Pons (tissue), 1 donor: ENCODE measurements at places on chromosomes 16 and 17.

DNA sequence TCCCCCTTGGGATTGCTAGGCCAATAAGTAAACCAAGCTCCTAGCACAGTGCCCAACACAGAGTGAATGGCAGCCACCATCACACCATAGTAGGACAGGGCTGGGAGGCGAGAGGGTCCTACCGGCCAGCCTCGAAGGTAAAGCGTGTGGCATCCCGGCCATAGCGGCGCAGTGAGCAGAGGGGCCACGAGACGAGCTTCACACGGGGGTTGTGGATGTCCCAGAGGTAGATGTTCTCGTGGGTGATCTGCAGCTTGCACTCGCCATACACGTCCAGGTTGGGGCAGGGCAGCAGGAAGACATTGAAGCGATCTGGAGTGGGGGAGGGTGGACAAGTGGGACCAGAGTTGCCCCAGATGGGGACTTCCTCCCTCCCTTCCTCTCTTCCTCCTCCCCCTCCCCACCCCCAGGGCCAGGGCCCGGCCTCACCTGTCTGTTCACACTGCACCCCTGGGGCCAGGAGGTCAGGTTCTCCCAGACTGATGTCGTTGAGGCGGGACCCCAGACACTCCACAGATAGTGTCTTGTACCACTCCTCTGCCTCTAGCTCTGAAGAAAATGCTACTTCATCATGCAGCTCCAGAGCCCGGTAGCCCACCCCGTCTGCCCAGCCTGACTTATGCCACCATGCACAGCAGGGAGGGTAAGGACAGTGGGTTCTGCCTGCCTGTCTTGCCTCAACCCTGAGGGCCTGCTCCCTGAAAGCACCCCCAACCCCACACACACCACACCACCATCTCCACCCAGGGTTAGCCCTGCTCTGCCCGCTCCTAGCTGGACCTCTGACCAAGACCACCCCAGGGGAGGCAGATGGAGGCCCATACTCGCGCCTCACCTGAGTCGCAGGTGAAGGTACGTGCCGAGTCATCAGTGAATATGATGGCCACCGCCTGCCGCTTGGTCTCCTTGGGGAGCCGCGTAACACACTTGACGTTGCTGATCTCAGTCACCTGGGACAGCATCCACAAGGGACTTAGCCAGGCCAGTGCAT, 11.3 kb downstream of the DOK4 start:
- DNase-seq: no peak

GRCh38 chr17:48565925-48566710, 12.0 kb downstream of the HOXB4 start:
- no peak for DNase-seq

DNA sequence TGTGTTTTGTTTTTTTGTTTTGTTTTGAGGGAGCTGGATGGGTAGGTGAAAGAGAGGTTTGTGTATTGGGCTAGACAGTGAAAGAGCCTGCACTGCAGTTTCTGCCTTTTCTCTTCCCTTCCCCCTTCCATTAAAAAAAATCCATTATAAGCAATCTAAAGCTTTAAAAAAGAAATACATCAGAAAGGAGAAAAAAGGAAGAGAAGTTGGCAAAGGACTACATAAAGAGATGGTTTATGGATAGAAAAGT, 10.7 kb upstream of the EEF2K start:
- DNase-seq: no peak

- no peak for DNase-seq
These were observed 20.4 kb upstream of the MRPS23 start for GRCh38 chr17:57870283-57870635.

GRCh38 chr16:50996830-50997186, 154.3 kb downstream of the SALL1 start:
- DNase-seq: no peak

- no peak for DNase-seq
These were observed 219.7 kb downstream of the IRF8 start for GRCh38 chr16:86118467-86119307.

- no peak for DNase-seq
These were observed 46.8 kb downstream of the PLXDC1 start for GRCh38 chr17:39104657-39105056.

GRCh38 chr17:79144133-79144532, 69.5 kb downstream of the ENGASE start:
- no peak for DNase-seq

DNA sequence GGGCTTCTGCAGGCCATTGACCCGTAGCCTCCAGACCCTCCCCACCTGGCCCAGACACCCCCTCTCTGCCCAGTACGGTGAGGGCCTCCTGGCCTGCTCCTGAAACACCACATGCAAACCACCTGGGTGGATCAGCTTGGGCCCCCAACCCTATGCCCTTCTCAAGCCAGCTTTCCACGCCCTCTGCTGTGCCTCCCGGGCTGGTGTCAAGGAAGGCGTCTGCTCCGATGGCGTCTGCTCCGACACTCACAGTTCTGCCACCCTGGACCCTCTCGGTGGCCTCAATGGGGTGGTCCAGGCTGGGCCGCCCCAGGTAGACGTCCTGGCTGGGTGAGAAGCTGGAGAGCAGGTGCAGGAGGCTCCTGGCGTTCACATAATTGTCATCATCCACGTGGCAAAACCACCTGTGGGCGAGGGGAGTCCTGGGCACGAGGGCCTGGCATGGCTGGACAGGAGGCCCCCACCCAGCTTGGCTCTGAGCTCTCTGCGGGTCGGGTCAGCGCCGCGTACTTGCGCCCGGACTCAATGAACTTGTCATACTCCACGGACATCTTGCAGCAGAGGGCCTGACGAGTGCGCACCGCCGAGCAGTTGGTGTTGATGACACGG, 1.4 kb downstream of the RFNG start:
- no peak for DNase-seq

DNA sequence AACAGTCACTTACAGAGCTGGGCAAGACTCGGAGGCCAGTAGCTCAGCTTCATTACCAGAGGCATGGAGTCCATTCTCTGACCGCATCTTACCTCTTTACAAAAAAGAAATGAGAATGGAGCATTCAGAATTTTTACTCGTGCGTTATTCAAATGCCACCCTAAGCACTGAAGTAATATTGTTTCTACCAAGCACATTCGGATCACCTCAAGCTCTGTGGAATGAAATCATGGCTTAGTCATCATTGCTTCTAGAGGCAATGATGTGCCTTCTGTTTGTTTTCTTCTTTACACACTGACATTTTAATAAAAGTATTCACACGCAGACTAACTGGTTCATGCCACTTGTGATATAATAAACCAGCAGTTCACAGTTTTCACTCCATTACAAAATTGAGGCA, 206.8 kb downstream of the PHKB start:
- DNase-seq: no peak
